ENCODE measurements at places on chromosomes 12 and 14.

GRCh38 chr14:95739356-95739755 lies 25.4 kb upstream of the TCL1A start:
- no peak overlapping the region for H3K27ac ChIP-seq
- H3K27me3 ChIP-seq = no peaks in the 10 kb centered on the region
- no peak for DNase-seq
- H3K4me1 ChIP-seq = no peaks in the 10 kb centered on the region

GRCh38 chr12:6768990-6769389 lies 2.8 kb downstream of the PTMS start:
- no peak overlapping the region for H3K4me3 ChIP-seq
- no peaks in the 10 kb centered on the region for H3K36me3 ChIP-seq
- peak; percentile 53 for DNase-seq
- no peaks in the 10 kb centered on the region for H3K27me3 ChIP-seq

- no peak overlapping the region for H3K4me3 ChIP-seq
- no peak overlapping the region for H3K27ac ChIP-seq
- no peaks in the 10 kb centered on the region for H3K36me3 ChIP-seq
- DNase-seq = no peak
- H3K27me3 ChIP-seq = no peaks in the 10 kb centered on the region
- no peaks in the 10 kb centered on the region for H3K4me1 ChIP-seq
Measured at GRCh38 chr14:96146131-96146771, 58.4 kb upstream of the BDKRB2 start.

GRCh38 chr12:107844312-107844921 lies 69.9 kb downstream of the ASCL4 start:
- H3K36me3 ChIP-seq = no peaks in the 10 kb centered on the region
- peaks cover 10% of the 10 kb centered on the region for H3K4me1 ChIP-seq
- no peaks in the 10 kb centered on the region for H3K27me3 ChIP-seq
- H3K27ac ChIP-seq = no peak overlapping the region
- no peak for DNase-seq
- H3K4me3 ChIP-seq = peak overlapping the region; percentile 41

- no peak overlapping the region for H3K27ac ChIP-seq
- no peaks in the 10 kb centered on the region for H3K36me3 ChIP-seq
- no peak overlapping the region for H3K4me3 ChIP-seq
- no peaks in the 10 kb centered on the region for H3K4me1 ChIP-seq
Measured at GRCh38 chr12:87679251-87679650, 349.9 kb downstream of the C12orf50 start.

- no peak overlapping the region for H3K27ac ChIP-seq
- no peak overlapping the region for H3K4me3 ChIP-seq
- no peak for DNase-seq
- H3K36me3 ChIP-seq = no peaks in the 10 kb centered on the region
Measured at GRCh38 chr12:11725686-11726085, 76.2 kb downstream of the ETV6 start.

- H3K4me1 ChIP-seq = no peaks in the 10 kb centered on the region
- no peaks in the 10 kb centered on the region for H3K36me3 ChIP-seq
- H3K27me3 ChIP-seq = no peaks in the 10 kb centered on the region
- H3K27ac ChIP-seq = peak overlapping the region; percentile 38
- H3K4me3 ChIP-seq = no peak overlapping the region
- DNase-seq = peak; percentile 70
Measured at GRCh38 chr12:95336387-95337067, 118.9 kb downstream of the VEZT start.

DNA sequence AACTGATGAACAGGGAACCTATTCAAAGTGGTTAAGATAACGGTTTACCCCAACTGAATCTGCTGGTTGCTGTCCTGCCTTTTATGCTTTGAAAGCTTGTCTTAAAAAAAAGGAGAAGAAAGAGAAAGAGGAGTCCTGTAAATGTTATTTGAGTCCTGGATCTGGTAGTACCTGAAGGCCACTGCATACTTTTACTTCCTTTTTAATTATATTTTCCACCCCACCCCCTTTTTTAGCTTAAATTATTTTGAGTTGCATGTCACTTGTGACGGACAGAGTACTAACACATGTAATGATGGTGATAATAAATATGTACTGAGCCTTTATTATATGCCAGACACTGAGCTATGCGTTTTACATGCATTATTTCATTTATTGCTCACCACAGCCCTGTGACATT lies 2.5 kb upstream of the AMIGO2 start:
- H3K4me1 ChIP-seq = peaks cover 11% of the 10 kb centered on the region
- DNase-seq = no peak
- H3K4me3 ChIP-seq = no peak overlapping the region
- H3K27me3 ChIP-seq = no peaks in the 10 kb centered on the region
